ENCODE measurements at places on chromosomes 3 and 15. TPM values are rescaled to one million over a fixed set of nuclear protein-coding genes. Genes with fewer than 3 reads are reported as not detected.

GRCh38 chr3:102866845-102867244 lies 432.0 kb downstream of the ZPLD1 start:
- DNase-seq, result no peak

GRCh38 chr15:46278062-46278461 lies 643.2 kb downstream of the SQOR start:
- no peak for DNase-seq

GRCh38 chr3:196049653-196050052 lies 32.2 kb downstream of the TFRC start:
- DNase-seq, result no peak

- no peak for DNase-seq
Observed at GRCh38 chr3:155001289-155002010, 78.7 kb upstream of the MME start.

DNA sequence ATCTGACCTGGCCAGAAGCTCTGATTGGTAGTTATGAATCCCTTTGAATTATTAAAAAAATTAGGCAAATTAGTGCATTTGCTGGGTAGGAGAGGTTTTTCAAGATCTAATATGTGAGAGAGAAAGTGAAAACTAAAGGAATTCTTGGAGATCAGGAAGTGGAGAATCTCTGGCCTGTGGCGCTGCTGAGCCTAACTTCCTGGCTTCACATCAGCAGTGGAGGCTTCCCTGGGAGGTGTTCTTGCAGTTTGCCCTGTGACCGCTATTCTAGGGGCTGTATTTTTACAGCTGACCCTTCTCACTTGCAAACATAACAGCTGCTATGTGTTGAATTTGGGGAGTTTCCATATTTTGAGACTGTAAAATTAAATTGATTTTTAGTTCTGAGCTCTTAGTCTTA lies 166.4 kb downstream of the ATG7 start:
- no peak for DNase-seq

- no peak for DNase-seq
Observed at GRCh38 chr15:82963471-82964341, 11.2 kb upstream of the HOMER2 start.

- no peak for DNase-seq
Observed at GRCh38 chr3:44387404-44387803, 48.8 kb downstream of the TCAIM start.

DNA sequence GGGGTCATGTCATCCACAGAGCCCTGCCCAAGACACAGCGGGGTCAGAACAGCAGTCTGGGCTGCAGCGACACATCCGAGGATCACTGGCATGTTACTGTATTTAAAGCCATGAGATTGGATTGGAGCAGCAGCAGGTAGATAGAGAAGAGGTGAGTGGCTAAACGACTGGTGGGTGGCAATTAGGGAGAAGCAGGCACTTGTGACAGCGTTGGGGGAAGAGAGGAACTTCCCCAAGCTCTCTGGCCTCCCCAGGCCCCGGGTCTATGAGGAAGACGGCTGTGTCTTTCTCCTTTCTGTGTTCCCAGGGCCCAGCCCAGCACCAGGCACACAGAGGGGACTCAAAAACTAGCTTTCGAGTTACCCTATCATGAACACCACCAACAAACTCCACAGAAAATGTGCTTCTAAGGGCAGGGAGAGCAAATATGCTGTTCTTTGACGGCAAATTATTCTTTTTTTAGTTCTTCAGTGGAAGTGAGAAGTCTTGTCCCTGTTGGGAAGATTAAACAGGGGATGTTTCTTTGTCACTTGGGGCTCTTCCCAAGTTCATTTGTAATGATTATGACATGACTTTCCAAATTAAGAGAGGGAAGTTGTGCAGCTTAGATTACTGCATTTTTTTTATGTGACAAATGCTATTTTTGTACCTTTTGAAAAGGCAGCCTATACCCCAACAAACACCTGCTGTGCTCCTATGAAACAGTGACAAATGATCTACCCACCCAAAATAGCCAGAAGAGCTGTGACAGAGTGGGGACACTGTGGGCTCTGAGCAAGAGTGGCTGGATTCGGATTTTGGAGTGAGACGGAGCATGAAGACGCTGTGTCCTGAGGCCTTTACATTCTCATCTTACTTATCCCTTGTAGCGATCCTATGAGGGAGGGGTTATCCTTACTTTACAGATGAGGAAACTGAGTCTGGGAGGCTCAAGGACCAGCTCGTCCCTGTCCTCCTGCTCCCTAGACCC lies 7.2 kb upstream of the SYNM start:
- DNase-seq, result no peak

- DNase-seq, result no peak
Observed at GRCh38 chr3:20462723-20463122, 276.7 kb upstream of the SGO1 start.

GRCh38 chr3:65888980-65889706 lies 149.6 kb downstream of the MAGI1 start:
- DNase-seq, result no peak

DNA sequence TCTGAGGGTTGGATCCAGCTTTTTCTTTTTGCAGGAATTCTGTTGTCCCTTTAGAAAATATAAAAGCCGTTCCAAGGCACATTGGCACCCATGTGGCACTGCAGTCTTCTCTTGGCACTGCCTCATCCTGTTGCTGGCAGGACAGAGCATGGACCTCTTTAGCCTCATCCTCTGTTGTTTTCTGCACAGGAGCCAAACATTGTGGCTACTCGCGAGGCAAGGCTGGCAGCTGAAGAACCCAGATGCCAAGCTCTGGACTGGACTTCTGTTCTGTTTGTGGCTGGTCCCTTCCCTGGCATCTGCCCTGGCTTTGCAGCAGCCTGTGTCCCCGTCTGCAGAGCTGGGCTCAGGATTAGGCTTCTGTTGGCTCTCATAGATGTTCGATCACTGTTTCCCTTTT lies 224.7 kb upstream of the TBC1D5 start:
- no peak for DNase-seq

DNA sequence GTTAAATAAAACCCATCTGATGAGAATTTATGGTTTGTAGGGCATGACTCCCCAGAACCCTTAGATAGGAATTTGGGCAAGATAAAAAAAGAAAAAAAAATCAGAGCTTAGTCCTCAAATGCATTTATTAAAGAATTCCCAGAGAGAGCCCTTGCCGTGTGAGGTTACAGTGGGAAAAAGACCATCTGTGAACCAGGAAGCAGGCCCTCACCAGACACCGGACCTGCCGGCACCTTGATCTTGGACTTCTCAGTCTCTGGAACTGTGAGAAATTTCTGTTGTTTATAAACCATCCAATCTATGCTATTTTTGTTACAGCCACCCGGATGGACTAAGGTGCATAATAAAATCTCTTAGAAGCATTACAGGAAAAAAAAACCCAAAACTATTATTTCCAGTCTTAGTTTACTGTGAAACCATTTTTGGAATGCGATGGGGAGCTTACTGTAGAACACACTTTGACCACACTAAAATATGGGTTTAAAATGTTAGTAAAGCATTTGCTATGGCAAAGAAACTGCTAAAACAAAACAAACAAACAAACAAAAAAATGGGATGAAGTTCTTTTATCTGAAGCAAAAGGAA lies 72.2 kb downstream of the LEKR1 start:
- no peak for DNase-seq

DNA sequence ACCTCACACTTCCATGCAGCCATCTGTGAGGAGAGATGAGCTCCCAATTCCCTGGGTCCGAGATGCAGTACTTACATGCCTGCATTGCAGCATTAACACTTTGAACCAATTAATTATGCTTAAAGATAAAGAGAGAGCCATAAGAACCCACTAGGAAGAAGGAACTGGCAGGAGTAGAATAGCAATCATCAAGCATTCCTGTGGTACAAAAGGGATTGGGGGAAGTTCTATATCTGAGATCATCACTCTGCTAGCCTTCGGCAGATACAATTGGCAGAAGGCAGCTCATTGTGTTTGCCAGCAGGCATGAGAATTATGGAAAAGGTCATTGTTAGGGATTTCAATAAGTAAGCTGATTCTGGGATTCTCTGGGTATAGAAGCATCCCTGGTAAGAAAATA lies 891.4 kb downstream of the NTRK3 start:
- no peak for DNase-seq

DNA sequence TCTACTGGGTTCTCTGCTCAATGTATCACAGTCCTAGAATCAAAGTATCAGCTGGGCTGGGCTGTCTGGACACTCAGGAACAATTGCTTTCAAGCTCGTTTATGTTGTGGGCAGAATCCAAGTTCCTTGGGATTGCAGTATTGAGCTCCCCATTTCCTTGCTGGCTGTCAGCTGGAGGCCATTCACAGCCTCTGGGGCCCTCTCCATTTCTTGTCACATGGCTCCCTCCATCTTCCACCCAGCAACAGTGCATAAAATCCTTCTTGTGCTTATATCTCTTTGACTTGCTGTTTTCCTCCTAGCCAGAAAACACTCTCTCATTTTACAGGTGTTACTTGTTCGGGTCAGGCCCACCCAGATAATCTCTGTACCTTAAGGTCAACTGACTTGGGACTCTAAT lies 363.5 kb downstream of the IGSF11 start:
- DNase-seq, result no peak

- DNase-seq, result no peak
Observed at GRCh38 chr15:25705433-25706115, 157.6 kb downstream of the ATP10A start.

DNA sequence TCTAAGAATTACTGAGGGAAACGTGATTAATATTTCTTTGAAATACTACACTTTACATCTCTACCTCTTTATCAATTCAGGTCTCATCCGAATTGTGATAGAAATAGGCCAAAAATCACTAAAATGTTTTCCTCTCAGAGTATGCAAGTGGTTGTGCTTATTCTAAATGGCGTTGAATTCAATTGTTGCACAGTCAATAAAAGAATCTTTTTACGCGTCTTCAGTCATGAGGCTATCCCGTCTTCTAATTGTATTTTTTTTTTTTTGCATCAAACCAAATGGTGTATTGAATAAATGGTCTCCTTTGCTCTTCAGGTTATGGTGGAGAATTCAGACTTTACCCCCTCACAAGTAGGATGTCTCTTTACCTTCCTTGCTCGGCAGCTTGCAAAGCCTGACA lies 112.6 kb downstream of the VPS8 start:
- DNase-seq, result no peak

GMNC gene
- total RNA-seq, result 0.60 TPM

C3orf20 gene
- 0.09 TPM for total RNA-seq

GOLGA8Q gene
- 1.9 TPM for total RNA-seq

CACNA2D3 gene
- total RNA-seq, result 2.8 TPM

GP5 gene
- total RNA-seq, result 0.11 TPM

RPUSD2 gene
- 11.9 TPM for total RNA-seq

All from mesothelial cell of epicardium (in vitro differentiated cells).